T-helper 17 cell (primary cell): ENCODE measurements at places on chromosomes 2 and 18.

DNA sequence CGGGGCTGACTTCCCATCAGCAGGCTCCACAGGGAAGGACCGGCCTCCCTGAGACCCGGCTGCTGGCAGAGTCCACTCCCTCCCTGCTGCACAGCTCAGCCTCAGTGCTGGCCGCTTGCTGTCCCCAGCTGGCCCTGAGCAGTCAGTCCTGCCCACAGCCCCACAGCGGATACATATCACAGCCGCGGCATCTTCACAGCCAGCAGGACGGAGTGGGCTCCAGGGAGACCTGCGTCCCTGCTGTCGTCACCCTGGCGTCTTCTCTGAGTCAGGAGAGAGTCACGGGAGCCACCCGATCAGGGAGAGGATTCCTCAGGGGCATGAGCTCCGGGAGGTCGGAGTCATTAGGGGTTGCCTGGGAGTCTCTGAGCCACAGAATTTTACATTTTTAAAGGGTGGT, 13.1 kb upstream of the SNTG2 start:
- no peak for DNase-seq

- DNase-seq = no peak
These were observed 3.0 kb upstream of the GBX2 start for GRCh38 chr2:236171181-236171679.

DNA sequence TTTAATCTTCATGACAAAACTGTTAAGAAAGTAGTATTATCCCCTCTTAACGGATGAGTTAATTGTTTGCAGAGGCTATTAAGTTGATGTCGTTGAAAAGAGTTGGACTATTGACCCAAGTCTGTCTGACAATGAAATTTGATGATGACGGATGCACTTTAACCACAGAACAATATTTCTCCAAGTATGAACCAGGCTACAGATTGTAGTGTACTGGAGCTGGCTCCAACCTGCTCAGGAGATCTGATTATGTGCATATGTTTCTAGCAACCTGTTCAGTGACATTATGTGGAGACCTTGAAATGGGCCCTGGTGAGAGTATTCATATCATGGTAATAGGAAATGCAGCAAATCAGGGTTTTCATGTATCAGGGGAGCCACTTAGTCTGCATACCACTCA, 174.1 kb downstream of the CDH7 start:
- DNase-seq = no peak

- DNase-seq = no peak
These were observed 142.3 kb downstream of the PIGN start for GRCh38 chr18:62044490-62045000.

GRCh38 chr2:121256720-121257479, 28.1 kb downstream of the TFCP2L1 start:
- no peak for DNase-seq

DNA sequence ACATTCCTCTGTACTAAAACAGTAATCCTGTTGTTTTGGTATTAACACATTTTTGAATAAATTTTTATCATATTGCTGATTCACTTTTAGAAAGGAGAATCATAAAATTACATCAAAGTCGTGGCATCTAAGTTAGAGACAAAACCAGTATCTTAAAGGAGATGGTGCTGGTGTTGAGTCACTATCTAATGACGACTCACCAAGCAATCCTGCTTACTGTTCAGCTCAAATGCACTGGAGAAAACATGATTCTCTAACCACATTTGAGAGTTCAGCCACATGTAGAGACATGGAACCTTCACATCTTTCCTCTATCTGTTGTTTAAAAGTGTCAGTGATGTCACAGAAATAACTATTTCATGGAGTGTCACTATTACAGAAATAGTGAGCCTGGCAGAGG, 473.8 kb downstream of the TGIF1 start:
- DNase-seq = no peak
